ENCODE measurements at places on chromosomes 13 and 19.
A peak's percentile ranks its signal among the peaks of the same experiment; 100 is the strongest.

DNA sequence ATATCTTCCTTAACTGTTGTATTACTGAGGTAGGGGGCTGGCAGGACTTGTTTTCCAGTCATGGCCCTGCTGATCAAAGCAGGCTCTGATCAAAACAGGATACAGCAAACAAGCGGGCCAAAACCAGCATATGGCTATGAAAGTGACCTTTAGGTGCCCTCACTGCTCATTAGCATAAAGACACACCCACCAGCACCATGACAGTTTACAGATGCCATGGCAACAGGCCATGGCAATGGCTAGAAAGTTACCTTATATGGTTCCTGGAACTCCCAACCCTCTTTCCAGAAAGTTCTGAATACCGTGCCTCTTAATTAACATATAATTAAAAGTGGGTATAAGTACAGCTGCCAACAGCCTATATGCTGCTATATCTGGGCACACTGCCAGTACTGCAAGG is 551.4 kb upstream of the SGCG start:
- DNase-seq = no peak

- DNase-seq = no peak
Measured at GRCh38 chr13:30148171-30148754, 159.1 kb downstream of the KATNAL1 start.

GRCh38 chr19:23273022-23273589 is 22.9 kb upstream of the ZNF724 start:
- DNase-seq = no peak

DNA sequence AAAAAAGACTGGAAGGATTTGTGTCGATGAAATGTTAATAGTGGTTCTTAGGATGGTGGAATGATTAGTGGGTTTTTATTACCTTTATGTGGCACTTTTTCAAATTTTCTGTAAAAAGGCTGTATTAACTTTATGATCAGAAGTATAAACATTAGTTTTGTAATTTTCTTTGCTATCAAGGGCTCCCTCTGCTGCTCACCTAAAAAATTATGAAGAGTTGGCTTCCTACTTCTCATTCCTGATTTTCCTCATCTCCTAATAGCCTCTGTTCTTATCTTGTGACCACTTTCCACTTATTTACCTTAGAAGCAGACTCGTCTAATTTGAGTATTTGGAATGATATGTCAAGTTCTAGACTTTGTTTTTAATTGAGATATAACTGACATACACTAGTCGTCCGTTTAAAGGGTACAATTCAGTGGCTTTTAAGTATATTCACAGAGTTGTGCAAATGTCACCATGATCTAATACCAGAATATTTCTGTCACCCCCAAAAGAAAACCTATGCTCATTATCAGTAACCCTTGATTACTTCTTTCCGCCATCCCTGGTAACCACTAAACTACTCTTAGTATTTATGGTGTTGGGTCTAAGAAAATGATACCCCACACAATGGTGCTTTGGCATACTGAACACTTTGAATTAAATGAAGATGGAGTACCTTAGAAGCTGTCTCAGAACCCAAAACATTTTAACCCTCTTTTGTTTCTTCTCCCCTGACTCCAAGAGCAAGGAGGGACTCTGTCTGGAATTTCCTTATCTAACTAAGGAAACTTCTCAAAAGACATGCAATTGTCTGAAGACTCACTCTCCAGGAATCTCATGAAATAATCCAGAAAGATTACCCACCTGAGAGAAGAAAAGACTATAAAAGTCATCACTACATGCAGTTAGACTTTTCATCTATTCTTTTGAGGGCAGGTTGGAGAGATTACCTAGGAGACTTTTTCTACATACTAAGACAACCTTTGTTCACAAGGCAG is 311.3 kb downstream of the DLEU7 start:
- no peak for DNase-seq

- peak; percentile 30 for DNase-seq
Measured at GRCh38 chr13:27923794-27924528, 4.2 kb downstream of the PDX1 start.

DNA sequence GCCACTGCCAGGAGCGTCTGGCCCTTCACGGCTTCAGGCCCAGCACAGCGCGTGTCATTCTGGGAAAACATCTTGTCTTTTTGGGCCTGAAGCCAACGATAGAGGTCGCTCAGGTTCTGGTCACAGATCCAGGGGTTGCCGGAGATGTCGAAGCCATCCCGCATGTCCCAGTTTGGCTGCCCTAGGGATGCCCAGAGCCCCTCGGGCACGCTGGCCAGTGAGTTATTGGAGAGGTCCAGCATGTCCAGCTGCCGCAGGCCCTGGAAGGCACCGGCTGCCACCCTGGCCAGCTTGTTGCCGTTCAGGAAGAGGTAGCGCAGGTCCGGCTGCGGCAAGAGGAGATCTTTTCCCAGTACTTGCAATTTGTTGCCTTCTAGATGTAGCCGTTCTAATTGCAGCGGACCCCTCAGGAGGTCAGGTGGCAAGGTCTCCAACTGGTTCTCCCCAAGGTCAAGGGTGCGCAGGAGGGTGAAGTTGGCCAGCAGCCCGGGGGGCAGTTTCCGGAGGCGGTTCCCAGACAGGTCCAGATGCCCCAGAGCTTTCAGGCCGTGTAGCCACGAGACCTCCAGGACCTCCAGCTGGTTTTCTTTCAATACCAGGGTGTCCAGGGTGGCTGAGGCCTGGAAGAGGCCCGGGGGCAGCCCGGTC is 1.8 kb downstream of the LRG1 start:
- no peak for DNase-seq

DNA sequence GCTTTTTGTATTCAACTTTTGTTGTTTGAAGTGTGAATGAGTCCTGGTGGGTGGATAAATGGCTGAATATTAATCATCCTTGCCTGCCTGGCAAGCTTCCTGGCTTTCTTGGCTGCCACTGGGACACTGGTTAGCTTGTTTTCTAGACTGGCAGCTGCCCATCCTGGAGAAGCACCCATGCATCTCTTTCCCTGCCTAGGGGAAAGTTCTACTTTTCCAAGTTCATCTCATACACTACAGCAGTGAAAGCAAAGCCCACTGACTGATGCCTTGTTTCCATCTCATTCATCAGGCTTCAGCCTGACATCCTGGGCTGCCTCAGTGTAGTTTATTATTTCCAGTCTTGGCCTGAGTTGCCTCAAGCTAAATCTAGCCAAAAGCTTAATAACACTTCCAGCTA is 244.8 kb downstream of the PCDH20 start:
- DNase-seq = no peak

DNA sequence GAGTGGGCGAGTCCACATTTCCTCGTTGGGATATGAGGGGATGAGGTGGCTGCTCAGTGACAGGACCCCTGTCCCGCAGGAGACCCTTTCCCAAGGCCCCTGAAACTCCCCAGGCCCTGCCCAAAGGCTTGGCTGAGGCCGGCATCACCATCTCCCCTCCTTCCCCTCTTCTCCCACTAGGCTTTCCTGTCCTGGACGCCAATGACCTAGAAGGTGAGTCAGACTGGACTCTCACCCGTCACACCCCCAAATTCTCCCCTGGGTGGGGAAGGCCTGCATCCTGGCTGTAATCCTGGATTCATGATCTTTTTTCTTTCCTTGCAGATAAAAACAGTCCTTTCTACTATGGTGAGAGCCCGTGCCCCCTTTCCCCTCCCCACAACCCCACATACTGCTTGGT is 5.3 kb downstream of the FXYD3 start:
- no peak for DNase-seq

GRCh38 chr13:38636761-38637160 is 50.1 kb upstream of the FREM2 start:
- no peak for DNase-seq

- no peak for DNase-seq
Measured at GRCh38 chr13:66301006-66301405, 929.1 kb downstream of the PCDH9 start.

DNA sequence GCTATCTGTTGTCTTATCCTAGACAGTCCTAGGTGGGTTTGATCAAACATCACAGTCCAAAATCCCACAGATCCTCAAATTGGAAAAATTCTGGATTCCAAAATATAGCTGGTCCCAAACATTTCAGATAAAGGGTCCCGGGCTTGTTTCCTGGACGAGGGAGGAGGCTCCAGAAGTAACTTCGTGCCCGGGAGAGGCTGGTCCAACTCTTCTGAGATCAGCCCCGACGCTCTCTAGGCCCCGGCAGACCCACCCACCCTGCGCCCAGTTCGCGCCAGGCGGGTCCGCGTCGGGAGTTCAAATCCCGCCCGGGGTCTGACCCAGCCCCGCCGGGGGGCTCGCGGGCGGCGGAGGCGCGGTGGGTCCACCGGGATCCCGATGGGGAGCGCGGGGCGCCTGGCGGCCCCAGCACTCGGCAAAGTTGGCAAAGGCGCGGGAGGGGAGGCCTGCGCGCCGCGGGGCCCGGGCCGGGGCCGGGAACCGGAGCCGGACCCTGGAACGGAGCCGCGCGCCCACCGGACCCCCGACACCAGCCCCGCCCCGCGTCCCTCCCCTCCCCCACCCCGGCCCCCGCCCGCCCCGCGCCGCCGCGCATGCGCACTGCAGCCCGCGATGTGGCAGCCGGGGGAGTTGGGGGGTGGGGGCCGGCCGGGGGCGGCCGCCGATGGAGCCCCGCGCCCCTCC is 513 bp downstream of the MIER2 start:
- no peak for DNase-seq

GRCh38 chr19:44571830-44572580 is 41.4 kb upstream of the IGSF23 start:
- DNase-seq = no peak

DNA sequence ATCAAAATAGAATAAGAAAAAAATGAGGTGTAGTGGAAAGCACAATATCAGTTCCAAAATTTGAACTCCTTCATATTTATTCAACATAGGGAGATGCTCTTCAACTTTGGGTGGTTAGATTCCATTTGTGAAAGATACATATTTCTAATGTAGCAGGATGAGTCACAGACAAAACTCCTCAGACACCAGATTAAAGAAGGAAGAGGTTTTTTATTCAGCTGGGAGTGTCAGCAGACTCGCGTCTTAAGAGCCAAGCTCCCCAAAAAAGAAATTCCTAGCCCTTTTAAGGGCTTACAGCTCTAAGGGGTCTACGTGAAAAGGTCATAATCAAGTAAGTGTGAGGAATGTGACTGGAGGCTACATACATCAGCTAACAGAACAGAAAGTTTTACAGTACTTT is 6.8 kb upstream of the ZNF765 start:
- DNase-seq = no peak

GRCh38 chr19:10372690-10373089 is 7.7 kb downstream of the TYK2 start:
- DNase-seq = no peak

DNA sequence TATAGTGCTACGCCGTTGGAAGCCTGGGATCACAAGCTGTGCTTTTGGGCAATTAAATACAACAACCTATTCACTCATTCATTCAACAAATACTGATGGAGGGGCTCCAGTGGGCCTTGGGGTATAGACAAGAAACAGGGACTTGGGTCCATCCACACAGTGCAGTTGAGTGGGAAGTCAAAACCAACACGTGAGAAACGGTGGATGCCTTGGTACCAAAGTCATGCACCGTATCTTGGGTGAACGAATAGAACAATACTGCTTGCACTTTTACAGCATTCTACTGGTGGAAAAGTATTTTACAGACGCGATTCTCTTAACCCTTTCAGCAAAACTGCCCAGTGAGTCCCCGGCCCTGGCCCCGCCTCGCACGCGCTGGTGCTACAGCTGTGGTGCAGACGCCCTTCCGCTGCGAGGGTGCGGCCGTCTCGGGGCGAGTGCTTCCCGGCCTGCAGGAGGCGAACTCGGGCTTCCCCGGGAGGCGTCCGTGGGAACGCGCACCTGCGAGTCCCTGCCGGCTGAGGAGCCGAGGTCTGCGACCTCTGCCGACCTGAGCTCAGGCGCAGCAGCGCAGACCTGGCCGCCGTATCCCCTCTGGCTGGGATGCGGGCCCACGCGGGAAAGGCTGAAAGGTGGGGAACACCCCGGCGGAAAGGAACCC is 8.3 kb downstream of the TNFRSF19 start:
- DNase-seq = peak; percentile 75

GRCh38 chr13:53138376-53139036 is 109.9 kb downstream of the OLFM4 start:
- no peak for DNase-seq

GRCh38 chr19:927780-928401 is 2.1 kb downstream of the ARID3A start:
- DNase-seq = no peak

GRCh38 chr13:24348385-24348784 is 39.0 kb downstream of the C1QTNF9 start:
- no peak for DNase-seq

GRCh38 chr19:1503089-1503924 is 9.5 kb downstream of the ADAMTSL5 start:
- DNase-seq = peak; percentile 84

- DNase-seq = no peak
Measured at GRCh38 chr19:10520652-10521318, 3.5 kb upstream of the S1PR5 start.

DNA sequence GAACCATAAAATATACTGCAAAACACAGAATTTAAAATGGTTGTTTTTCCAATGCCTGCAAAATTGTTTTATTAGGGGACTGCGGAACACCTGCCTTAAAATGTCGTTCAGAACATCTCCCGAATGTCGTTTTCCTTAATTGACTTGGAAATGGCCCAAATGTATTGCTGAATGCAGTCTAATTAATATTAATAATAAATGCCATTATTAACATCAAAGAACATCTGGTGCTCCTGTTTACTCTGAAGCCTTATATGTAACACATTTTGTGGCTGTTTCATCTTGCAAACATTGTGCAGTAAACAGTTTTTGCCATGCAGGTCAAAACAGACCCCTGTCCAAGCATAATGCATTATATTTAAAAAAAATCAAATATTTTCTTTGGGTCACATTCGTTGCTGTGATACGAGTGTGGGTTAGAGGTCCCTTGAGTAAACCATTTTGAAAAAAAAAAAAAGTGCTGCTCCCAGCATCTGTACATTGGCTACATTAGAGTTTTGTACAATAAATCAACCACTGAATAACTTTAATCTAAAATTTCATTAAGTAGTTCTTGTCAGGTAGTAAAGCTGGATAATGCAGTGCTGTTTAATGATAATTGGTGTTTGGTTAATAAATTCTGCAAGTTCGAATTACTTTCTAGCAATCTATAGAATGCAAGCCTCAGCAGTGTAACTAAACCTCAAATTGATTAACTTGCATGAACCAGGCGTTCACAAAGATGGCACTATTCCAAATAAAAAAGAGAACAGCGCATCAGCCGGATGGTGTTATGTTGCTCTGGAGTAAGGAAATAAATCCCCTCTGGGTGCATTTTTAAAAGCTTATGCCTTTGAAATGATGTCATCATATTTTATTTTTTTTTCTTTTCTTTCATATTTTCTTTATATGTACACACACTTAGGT is 140.2 kb downstream of the ZNF536 start:
- no peak for DNase-seq

DNA sequence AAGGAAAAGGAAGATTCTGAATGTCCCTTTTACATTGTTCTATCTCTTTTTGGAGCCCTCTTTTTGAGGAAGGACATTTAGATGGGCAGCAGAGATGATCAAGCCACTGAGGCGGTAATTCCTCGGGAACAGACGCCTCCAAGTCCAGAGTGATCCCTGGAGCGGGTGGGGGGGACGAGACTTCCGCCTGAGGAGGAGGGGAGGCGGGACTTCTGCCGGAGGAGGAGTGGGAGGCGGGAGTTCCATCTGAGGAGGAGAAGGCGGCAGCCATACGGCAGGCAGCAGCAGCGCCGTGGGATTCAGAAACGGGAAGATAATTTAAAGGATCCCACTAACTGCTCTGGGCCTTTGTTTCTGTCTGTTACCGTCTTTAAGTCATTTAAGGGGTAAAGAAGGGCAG is 37.6 kb upstream of the CD177 start:
- DNase-seq = no peak

Data from GM13976 (cell line).